ENCODE measurements at places on chromosomes 1 and 21.

GRCh38 chr1:206524739-206525364 is 17.5 kb downstream of the RASSF5 start:
- DNase-seq, result no peak

DNA sequence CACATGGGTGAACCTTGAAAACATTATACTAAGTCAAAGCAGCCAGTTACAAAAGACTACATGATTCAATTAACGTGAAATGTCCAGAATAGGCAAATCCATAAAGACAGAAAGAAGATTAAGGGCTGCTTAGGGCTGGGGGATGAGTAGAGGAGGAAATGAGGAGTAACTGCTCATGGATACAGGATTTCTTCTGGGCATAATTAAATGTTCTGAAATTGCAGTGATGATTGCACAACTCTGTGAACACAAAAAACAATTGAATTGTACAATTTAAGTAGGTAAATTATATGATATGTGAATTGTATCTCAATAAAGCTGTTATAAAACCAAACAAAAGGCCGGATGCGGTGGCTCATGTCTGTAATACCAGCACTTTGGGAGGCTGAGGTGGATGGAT is 52.2 kb downstream of the RERE start:
- DNase-seq, result no peak

- DNase-seq, result no peak
Observed at GRCh38 chr1:94697839-94698238, 122.3 kb upstream of the SLC44A3 start.

DNA sequence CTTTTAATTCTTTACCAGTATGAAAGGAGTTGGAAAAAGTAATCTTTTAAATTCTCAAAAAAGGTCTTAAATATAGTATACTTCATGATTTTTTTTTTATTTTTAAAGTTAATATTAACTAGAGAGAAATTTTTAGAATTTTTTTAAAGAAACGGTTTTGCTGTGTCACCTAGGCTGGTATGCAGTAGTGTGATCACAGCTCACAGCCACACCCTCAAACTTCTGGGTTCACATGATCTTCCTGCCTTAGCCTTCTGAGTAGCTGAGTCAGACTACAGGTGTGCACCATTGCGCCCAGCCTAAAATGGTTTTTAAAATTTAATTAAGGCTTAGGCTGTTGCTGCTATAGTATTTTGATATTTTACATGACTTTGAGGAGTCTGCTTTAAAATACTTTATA is 52.4 kb downstream of the TLCD4 start:
- no peak for DNase-seq

GRCh38 chr1:227218870-227219573 is 99.3 kb downstream of the CDC42BPA start:
- no peak for DNase-seq

GRCh38 chr1:152002960-152003359 is 9.3 kb upstream of the S100A10 start:
- no peak for DNase-seq

DNA sequence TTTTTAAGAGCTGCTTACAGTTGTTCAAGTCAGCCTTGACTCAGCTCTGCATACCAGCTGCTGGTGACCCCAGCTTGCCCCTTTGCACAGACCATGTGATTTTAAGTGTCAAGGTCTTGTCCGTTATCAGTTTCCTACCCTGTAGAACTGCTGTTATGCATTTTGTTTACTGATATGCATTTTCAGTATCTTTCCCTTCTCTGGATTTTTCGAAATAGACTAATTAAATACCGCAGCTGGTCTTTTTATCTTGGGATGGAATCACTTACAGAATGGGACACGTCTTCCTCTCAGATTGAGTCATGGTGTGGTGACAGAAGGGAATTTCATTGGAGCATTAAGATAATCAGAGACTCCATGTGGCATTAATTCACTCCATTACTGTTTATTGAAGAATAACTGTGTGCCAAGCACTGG is 145.6 kb downstream of the FMN2 start:
- DNase-seq, result no peak

DNA sequence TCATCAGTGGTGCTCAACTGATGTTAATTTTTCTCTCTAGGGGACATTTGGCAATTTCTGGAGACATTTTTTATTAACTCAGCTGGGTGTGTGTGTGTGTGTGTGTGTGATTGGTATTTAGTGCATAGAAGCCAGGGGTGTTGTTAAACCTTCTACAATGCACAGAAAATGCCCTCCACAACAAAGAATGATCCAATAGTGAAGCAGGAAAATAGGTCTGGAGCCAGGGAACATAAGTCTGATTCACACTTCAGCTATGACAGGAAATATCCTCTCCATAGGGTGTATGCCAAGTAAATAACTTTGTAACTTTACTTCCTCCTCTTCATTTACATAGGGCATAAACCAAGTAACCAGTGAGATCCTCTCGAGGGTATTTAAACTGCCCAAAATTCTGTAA is 25.1 kb upstream of the TMEM61 start:
- DNase-seq, result no peak

GRCh38 chr1:30885570-30886522 is 22.7 kb downstream of the SDC3 start:
- no peak for DNase-seq

DNA sequence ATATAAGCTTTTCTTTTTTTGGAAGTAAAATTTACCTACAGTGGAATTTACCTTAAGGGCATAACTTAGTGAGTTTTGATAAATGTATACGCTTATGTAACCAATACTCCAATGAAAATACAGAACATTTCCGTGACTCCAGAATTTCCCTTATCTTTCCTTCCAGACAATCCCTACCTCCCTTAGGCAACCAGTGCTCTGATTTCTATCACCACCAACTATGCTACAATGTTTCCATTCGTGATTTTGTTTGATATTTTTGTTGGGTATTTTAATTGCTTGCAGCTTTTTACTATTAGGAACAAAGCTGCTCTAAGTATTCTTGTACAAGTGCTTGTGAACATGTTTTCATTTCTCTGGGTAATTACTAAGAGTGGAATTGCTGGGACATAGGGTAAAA is 14.6 kb downstream of the IFT25 start:
- no peak for DNase-seq

GRCh38 chr1:192697771-192698170 is 61.8 kb downstream of the RGS13 start:
- DNase-seq, result no peak

DNA sequence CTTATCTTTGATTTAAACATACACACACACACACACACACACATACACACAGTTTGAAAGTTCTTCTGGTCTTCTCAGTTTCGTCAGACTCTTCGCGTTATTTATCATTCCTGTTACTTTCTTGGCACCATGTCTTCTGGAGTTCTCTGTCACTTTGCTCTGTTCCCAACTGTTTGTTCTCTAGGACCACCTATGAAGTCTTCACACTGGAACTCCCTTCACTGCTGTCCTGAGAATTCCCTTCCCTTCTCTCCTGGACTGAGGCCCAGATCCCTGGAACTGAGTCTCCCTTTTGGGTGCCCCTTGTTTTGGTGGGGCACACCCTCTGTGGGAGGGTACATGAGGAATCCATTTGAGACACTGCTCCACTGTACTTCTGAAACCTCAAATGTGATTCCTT is 30.5 kb downstream of the ALG14 start:
- no peak for DNase-seq

- no peak for DNase-seq
Observed at GRCh38 chr1:56321150-56321490, 258.2 kb downstream of the PLPP3 start.

GRCh38 chr21:45997205-45997494 is 15.6 kb downstream of the COL6A1 start:
- no peak for DNase-seq

GRCh38 chr21:37627074-37627473 is 260.5 kb downstream of the DYRK1A start:
- no peak for DNase-seq

Measured in stimulated activated CD8-positive, alpha-beta memory T cell treated with anti-CD3 and anti-CD28 coated beads, Interleukin-7, amount 100 ng/mL, for 1 hour (primary cell).